ENCODE measurements at places on chromosomes 16 and 17.
A peak's percentile ranks its signal among the peaks of the same experiment; 100 is the strongest.

DNA sequence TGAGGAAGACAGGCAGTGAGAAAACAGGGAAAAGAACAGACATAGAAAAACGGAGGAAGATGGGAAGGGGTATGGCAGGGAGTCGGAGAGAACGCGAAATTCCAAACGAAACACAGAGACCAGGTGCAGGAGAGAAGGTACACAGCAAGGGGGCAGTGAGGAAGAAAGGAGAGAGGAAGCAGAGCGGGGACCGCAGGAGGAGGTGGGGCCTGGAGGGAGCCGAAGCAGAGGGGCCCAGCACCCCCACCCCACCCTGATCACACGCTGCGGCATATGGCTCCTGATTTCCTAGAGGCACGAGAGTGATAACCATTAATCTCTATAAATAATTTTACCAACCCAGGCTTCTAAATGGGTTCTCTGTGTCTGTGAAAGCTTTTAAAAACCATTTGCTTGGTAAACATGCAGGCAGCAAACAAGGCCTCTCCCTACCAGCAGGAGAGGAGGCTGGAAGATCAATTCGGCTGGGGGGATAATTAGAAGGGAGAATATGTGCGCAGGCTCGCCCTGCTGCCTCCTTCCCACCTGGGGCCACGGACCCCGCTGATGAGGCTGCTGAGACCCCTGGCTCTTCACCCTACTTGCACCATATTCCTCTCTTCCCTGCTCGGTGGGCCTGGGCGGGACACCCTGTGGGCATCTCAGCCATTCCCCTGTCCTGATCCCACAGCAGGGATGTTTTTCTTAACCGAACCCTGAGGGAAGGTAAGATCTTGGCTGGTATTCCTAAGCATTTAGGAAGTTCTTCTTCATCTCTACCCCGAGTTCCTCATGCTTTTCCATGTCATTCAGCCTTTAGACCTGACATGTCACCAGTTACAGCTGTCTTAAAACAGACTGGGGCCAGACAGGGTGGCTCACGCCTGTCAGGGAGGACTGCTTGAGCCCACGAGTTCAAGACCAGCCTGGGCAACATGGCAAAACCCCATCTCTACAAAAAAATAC lies 86.7 kb downstream of the TMEM132E start:
- DNase-seq: no peak

DNA sequence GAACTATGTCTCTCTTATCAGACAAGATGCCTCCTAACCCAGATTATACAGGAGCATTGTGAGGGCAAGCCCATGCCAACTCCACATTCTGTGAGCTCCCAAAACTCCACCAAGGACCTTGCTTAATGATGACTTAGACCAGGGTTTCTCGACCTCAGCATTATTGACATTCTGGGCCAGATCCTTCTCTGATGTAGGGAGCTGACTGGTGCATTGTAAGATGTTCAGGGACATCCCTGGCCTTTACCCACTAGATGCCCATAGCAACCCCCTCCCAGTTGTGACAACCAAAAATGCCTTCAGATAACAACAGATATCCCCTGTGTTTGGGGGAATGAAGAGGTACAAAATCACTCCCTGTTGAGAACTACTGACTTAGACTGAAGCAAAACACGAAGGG lies 43.6 kb downstream of the HOXB1 start:
- DNase-seq: no peak

DNA sequence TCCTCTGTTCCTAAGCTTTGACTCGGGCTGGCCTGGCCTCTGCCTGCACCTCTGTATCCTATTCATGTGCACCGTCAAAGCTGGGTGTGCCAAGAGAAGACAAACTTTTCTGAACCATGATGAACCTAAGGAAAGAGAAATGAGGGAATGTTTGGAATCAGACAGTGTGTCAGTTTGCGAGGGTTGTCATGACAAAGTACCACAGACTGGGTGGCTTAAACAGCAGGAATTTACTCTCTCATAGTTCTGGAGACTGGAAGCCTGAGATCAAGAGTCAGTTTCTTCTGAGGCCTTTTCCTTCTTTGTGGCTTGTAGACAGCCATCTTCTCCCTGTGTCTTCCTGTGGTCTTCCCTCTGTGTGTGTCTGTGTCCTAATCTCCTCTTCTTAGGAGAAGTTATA lies 129.0 kb downstream of the KATNIP start:
- DNase-seq: no peak

DNA sequence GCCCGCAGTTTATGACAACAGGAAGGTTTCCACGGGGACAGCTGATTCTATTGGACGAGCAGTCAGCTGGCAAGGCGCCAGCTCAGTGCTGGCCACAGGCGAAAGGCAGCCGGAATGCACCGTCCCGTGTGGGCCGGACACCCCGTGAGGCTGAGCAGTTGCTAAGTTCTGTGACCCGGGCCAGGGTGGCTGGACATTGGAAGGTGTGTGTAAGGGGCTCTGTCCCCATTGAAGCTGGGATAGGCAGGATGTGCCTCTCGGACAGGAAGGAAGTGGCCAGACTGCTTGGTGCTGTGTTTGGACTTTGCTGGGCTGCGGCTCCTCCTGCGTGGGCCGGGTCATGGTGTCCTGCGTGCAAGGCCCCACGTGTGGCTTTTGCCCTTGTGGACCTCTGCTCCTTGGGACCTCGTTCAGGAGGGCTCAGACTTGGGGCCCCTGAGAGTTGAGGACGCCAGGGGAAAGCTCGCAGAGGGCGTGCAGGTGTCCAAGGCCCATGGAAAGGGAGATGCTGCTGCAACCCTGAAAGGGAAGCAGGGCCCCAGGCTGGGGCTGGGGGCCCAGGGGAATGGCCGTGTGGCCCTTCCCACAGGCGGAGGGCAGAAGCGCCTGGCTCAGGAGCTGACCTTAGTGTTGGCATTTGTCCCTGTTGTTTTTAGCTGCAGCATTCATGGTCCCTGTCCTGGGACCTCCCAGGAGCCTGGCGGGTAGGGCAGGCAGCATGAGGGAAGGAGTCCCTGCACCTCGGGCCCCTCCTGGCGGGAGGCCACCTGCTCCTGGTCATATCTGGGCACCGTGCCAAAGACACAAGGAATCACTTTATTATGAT lies 10.0 kb downstream of the BAIAP2 start:
- peak; percentile 48 for DNase-seq

DNA sequence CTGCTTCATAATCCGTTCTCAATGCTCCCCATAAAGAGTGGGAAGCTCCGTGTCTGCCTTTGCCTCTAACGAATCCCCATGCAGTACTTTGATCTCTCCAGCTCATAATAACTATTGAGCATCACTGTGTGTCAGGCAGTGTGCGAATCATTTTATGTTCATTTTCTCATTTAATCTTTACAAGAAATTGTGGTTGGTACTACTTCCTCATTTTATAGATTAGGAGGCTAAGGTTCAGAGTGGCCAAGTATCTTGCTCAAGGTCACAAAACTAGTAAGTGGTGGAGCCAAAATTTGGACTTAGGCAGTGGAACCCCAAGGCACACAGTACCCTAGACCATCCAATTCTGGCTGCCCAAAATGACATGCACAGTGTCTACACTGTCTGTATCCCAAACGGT lies 44.8 kb downstream of the ABCC12 start:
- DNase-seq: no peak

GRCh38 chr16:82993926-82994325 lies 367.2 kb downstream of the CDH13 start:
- DNase-seq: no peak

- no peak for DNase-seq
Observed at GRCh38 chr17:50149091-50149416, 1.4 kb downstream of the PPP1R9B start.

DNA sequence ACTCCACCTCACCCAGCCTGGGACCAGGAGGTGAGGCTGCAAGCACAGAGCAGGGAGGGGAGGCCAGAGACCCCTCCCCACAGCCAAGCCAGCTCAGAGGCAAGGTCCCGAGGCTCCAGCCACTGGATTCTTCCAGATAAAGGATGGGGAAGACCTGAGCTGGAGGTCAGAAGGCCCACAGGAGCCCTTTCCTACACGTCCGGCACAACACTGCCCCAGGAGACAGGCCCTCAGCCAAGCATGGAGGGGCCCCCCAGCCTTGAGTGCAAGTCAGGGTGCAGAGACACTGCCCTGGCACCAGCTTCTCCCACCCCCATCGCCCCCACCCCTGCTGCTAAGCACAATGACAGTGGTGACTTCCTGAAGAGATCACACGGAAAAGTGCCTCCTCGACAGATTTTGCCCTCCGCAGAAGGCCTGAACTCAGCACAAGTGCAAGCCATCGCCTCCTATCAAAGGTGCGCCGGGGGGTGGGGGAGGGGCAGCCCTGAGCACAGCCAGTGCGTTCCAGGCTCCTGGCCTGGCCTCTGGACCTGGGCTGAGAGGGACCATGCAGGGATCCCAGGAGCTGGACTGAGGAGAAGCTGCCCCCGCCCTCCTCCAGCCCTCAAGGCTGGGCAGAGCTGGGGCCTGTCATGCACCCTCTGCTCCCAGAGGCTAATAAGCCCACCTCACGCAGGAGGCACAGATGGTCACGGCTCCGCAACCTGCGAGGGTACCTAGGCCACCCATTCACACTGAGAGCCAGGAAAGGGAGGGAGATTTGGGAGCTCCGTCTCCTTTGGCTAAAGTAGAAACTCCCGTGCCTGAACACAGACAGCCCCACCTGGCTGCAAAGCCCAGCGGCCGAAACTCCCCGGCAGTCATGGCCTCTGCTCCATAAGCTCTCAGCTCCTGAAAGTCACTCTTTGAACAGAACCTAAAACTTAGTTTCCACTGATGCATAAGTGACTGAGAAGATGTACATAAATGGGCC lies 2.7 kb downstream of the MAFG start:
- DNase-seq: no peak

DNA sequence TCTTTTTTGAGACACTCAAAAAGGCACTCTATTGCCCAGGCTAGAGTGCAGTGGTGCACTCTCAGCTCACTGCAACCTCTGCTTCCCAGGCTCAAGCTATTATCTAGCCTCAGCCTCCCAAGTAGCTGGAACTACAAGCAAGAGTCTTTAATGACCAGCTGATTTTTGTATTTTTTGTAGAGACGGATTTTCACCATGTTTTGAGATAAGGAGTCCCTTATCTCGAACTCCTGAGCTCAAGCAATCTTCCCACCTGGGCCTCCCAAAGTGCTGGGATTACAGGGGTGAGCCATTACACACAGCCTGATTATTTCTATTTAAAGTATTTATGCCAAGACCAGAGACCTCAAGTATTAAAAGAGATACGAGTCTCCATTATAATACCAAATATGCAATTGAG lies 566.1 kb upstream of the CA10 start:
- DNase-seq: no peak

GRCh38 chr16:3646348-3646920 lies 8.1 kb upstream of the DNASE1 start:
- no peak for DNase-seq

GRCh38 chr17:27807567-27808470 lies 7.5 kb upstream of the NOS2 start:
- no peak for DNase-seq

DNA sequence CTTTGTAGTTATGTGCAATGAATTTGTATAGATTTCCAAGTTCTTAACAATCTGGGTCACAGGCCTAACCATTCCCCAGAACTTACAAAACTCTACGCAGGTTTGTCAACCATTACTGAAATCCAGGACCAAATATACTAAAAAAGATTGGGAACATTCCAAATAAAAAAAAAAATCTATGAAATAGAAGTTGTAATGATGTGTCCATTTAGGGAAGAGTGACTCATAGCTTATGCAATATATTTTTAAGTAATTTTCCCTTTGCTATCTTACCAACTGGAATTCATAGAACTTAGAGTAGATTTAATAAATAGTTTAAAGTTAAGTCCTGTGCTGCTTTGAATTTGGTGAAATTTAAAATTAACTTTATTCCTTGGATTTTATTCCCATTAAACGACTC lies 393.2 kb downstream of the PMP22 start:
- no peak for DNase-seq

GRCh38 chr17:67105213-67105612 lies 60.9 kb downstream of the CACNG1 start:
- peak; percentile 48 for DNase-seq

GRCh38 chr17:12485361-12485906 lies 180.3 kb upstream of the MYOCD start:
- DNase-seq: no peak

GRCh38 chr16:11502239-11502638 lies 84.5 kb downstream of the LITAF start:
- DNase-seq: no peak

DNA sequence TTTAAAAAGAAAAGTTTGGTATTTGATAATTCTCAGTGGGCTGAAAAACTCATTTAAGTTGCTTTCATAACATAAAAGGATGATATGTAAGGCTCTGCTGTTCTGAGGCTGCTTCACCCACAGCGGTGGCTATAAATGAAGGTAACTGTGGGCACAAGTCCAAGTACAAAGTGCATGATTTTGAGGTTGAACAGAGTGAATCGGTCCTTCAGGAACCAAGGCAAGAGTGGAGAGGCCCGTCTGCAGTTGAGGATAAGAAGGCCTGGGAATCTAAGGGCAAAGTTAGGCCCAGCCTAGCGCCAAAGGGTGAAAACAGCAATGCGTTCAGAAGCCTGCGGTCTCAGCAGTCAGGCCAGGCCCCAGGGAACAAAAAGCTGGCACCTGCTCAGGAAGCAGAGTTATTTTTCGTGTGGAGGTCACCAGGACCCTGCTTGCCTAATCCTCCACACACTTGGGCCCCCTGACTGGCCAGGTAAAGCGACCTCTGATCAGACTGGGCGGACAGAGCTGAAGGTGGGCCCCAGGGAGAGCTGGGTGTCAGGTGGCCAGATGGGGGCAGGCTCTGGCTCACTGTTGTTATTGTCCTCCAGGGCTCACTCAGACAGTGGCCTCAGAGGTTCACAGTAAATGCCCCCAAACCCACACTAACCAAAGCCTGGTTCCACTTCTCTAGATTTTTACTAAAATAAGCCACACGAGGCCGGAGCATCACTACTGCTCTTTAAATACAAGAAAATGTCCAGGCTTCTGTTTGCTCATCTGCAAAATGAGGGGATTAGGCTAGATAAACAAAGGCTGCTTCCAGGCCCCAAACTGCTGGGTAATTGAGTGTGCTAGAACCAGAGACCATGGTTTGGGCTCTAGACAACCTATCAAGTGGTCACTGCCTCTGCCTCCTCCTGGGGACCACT lies 46.5 kb downstream of the TEX2 start:
- no peak for DNase-seq

GRCh38 chr17:66364508-66364907 lies 62.1 kb downstream of the PRKCA start:
- DNase-seq: no peak

DNA sequence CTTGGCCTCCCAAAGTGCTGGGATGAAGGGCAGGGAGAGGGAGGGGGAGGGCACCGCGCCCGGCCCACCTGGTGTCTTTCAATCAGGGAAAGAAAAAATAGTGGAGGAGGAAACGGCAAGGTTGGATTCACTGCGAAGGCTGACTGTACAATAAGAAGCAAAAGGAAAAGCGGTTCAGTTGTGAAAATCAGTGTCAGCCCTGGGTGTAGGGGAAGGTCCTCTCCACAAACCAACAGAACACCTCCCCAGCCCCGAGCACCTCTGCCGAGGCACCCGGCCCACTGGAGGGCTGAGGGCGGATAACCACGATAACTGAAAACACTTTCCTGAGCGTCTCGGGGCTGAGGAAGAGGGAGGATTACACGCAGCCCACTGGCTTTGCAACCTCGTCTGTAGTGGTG lies 1.4 kb upstream of the SPG7 start:
- no peak for DNase-seq

- no peak for DNase-seq
Observed at GRCh38 chr16:89749637-89750036, 28.3 kb downstream of the ZNF276 start.

GRCh38 chr17:56186222-56186786 lies 33.0 kb downstream of the ANKFN1 start:
- DNase-seq: peak; percentile 41
